ENCODE measurements at places on chromosomes 5 and 9.

DNA sequence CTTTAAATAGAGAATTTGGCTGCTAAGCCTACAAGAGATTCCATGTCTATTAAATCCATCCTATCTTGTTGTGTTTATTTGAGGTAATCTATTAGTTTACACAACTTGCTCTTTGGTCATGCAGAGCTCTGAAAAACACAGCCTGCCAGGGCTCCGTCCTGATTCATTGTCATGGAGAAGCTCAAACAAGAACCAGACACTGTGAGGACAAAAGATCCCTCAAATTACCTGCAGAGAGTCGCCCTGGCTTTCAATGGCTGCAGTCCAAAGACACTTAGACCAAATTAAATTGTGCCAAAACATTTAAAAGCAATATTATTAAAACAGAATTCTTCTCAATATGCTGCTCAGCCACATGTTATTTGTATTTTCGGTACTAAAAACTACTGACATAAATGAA is 60.1 kb downstream of the CDH18 start:
- DNase-seq, result no peak

- DNase-seq, result no peak
These were observed 118.0 kb upstream of the OR13F1 start for GRCh38 chr9:104386013-104386412.

DNA sequence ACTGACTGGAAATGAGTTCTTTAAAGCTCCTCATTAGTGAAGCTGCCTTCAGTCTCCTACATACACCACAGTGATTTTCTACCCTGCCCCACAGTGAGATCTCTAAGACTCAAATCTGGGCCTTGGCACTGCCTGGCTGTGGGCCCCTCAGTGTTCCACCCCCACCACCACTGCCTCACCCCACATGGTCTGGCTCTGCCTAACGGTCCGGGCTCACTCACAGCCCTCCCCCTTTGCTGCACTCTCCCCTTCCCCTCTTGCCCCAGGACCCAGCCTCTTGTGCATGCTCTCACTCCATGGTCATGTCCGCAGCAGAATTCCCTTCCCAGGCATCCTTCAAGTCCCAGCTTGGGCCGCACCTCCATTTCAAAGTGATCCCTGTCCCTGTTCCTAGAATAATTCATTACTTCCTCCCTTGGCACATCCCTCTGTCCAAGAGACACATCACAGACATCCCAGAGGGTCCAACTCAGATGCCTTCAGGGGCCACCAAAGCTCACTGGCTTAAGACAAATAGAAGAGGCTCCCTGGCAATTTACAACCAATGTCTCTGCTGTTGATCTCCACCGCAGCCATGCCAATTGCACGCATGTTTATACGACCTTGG is 56.7 kb downstream of the HRH2 start:
- DNase-seq, result no peak

DNA sequence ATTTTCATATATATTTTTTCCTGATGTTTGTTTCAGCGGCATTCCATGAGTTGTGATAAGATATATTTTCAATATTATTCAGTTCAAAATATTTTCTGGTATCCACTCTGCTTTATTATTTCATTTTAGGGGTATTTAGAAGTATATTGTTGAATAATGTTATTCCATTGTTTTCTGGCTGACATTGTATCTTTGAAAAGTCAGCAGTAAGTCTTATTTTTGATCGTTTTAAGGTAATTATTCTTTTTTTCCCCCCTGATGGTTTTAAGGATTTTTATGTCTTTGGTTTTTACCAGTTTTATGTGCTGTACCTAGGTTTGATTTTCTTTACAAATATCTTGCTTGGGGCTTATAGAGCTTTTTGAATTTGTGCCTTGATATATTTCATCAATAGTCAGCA is 6.6 kb upstream of the GLRA1 start:
- no peak for DNase-seq

DNA sequence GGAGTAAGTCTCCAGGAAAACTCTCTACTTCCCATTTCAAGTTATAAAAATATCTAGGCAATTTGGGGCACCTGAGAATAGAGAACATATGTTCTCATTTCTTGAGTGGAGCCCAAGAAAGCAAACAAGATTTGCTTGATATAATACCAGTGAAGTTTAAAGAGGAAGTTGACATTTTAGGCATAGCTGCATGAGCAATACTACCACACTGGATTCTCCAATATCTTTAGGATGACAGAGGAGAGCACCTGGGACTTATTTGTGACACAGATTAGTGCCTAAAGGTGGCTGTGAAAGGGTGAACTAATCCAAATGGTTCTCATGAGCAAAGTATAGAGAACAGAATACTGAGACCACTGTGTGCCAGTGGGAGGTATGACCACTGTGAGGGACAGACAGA is 423.5 kb upstream of the RIOK2 start:
- DNase-seq, result no peak
